ENCODE measurements at places on chromosomes 13 and 19. TPM values are rescaled to one million over a fixed set of nuclear protein-coding genes. Genes with fewer than 3 reads are reported as not detected.

SNRPA gene
- total RNA-seq, result 41.3 TPM

DNA sequence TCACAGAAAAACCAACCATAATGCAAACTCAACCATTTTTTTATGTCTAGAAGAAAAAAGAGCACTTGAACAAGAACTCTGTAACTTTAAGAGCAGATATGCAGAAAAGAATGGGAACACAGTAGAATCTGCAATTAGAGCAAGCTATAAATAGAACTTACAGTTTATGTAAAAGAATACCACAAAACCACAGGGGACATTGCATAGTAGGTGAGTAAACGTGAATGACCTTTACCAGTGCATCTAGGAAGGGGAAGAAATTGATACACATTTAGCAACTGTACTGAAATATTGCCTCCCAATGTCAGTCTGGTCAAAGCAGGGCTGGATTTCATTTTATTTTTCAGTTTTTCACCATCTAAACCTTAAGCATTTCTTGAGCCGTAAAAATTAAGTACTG, 242.2 kb upstream of the EDNRB start:
- no peak for DNase-seq

DNA sequence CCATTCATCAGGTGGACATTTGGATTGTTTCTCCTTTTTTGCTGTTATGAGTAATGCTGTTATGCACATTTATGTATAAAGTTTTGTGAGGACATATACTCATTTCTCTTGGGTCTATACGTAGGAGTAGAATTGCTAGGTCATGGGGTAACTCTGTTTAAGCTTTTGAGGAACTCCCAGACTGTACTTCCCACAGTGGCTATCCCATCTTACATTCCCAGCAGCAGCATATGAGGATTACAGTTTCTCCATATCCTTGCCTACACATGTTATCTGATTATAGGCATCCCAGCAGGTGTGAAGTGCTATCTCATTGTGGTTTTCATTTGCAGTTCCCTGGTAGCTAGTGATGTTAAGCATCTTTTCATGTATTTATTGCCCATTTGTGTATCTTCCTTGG, 5.9 kb downstream of the ZSCAN22 start:
- DNase-seq, result no peak

ZNF181 gene
- 6.3 TPM for total RNA-seq

GRCh38 chr19:32416749-32417456, 11.3 kb downstream of the DPY19L3 start:
- no peak for DNase-seq

- DNase-seq, result no peak
Observed at GRCh38 chr13:42762917-42763316, 18.5 kb upstream of the FAM216B start.

SLC25A23 gene
- 21.5 TPM for total RNA-seq

DNA sequence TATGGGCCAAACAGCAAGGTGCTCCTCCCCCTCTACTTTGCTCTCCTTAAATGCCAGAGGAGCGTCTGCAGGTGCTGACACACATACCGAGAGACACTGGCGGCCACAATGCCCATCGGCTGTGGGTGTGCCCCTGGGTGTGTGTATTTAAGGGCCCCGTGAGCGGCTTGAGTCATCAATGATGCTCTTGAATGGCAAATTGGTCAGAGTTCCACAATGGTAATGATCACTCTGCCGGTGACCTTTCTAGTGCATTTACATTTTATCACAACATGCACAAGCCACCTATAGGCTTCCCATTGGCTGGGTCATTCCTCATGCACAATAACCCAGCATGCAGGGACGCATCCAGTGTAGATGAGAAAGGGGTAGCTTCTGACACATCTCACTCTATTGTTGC, 124.8 kb downstream of the ZNF536 start:
- DNase-seq, result no peak

KLK7 gene
- not detected for total RNA-seq

DNA sequence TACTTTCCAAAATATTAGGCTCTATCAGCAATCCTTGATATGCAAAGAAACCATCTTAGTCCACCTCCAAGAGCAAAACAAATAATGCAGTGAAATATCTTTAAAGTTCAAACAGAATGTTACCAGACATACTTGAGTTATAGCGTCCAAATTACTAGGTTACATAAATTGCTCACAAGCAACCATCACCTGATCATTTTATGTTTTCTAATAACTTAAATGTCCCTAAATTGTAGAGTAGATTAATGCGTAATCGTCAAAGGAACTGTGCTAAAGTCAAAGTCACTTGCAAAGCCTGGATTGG, 350.6 kb upstream of the ARGLU1 start:
- no peak for DNase-seq

- no peak for DNase-seq
Observed at GRCh38 chr13:38803531-38803930, 116.7 kb downstream of the FREM2 start.

DNA sequence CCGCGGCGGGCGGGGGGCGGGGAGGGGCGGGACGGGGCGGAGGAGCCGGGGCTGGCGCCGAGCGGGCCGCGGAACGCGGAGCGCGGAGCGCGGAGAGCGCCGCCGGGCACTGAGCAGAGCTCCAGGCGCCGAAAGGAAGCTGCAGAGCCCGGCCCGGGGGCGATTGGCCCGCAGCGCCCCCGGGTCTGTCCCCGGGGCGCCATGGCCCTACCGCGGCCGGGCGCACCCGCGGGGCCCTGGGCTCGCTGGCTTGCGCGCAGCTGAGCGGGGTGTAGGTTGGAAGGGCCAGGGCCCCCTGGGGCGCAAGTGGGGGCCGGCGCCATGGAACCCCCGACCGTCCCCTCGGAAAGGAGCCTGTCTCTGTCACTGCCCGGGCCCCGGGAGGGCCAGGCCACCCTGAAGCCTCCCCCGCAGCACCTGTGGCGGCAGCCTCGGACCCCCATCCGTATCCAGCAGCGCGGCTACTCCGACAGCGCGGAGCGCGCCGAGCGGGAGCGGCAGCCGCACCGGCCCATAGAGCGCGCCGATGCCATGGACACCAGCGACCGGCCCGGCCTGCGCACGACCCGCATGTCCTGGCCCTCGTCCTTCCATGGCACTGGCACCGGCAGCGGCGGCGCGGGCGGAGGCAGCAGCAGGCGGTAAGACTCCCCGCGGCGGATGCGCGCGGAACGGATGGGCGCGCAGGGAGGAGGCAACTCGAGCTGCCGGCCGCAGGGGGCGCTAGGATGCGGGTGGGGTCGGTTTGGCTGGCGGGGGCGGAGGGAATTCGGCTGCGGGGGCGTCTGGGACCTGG, at the start of gene PDE4A:
Gene PDE4A, plus strand, starts transcription at position 95 of the 796 bp plus-strand sequence. Its CDS starts 227 bp downstream, at position 322.
- no peak for DNase-seq

DNA sequence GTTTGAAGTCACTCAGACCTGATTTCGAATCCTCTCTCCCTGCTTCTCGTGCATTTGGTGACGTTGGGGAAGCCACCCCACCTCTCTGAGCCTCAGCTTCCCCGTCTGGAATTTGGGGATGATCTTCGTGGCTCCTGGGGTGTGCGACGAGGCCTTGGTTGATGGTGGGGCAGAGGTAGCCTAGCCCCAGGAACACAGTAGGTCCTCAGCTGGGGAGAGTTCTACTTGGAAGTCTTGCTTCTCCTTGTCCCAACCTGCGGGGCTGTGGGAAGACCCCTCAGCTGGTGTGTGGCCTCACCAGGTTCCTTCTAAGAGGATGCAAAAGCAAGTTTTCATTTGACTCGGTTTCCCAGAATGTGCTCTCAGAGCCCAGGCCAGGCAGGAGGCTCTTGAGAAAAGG, 13.1 kb downstream of the HPN start:
- DNase-seq, result no peak

DNA sequence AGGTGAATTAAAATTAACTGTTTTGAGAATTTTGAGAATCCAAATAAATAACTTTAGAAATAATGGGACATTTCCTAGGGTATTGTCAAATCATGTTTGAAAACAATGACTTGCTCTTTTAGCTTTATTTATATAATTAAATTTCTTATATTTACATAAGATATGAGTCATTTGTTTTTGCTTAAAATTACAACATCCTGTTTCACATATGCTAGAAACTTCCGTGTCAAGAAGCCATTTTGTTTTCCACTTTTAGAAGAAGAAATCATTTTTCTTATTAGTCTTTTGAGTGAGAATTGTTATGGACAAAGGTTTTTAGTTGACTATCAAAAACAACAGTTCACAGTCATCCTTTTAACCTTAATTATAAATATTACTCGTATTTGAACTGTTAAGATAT, 48.2 kb downstream of the DPY19L3 start:
- DNase-seq, result no peak

DNA sequence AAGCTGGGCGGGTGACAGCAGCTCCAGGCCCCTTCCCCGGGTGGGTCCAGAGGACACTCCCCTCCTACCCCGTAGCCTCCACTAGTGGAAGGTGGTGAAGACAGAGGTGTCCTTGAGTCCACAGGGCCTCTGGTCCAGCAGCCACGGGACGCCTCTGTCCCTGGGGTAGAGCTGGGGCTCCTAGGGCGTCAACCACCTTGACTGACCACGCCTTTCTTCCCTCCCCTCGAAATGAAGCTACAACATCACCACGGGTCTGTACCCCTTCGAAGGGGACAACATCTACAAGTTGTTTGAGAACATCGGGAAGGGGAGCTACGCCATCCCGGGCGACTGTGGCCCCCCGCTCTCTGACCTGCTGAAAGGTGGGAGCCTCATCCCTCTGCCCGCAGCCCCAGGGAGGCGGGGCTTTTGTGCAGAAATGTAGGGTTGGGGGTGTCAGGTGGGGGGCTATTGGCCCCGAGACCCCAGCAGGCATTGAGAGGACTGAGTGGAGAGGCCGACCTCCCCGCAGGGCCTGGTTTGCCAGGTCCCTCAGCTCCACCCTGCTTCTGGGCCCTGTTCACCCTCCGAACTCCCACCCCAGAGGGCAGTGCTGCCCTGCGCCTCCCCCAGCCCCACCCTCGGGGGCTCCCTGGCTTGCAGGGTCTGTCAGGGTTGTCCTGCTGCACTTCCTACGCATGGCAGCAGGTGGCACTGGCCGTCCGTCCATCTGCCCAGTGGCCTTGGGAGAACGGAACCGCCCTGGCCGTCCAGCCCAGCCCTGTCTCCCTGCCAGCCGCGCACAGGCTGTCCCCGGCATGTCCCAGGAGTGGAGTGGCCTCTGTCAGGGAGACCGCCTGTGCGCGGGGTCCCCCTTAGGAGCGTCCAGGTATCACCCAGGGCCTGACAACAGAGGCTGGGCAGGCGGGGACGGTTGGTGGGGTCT, 15.7 kb downstream of the STK11 start:
- no peak for DNase-seq

DNA sequence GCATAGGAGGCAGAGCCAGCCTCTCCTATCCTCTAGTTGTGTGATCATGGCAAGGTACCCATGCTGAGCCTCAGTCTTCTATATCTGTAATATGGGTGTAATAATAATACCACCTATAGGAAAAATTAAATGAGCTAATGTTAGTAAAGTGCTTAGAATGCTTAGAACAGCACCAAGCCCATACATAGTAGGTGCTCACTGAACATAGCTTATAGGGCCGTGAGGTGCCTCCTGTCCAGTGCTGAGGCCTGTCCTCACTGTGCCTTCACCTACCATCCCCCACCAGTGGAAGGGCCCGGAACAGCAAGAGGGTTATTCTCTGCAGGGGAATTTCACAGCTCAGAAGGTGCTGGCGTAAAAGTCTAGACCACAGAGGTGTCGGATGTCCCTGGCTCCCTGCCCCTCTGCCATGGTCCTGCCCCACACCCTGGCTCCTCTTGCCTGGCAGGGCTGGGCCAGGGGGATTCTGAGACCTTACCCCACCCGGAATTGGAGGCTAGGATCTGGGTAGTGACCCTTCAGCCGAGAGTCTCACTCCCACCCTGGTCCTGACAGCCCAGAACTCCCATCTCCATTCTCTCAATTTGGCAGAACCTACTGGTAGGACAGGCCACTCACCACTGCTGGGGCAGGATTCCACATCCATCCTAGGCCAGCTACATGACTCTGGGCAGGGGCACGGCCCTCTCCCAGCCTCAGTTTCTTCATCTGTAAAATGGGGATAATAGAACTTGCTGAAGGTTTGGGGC, 2.2 kb upstream of the SCN1B start:
- no peak for DNase-seq

ATP4B gene
- total RNA-seq, result not detected

POLR2E gene
- total RNA-seq, result 205 TPM

RGS9BP gene
- not detected for total RNA-seq

ERICH6B gene
- not detected for total RNA-seq
